NCI-H1092 (cell line): ENCODE measurements at places on chromosomes 2 and 18.

DNA sequence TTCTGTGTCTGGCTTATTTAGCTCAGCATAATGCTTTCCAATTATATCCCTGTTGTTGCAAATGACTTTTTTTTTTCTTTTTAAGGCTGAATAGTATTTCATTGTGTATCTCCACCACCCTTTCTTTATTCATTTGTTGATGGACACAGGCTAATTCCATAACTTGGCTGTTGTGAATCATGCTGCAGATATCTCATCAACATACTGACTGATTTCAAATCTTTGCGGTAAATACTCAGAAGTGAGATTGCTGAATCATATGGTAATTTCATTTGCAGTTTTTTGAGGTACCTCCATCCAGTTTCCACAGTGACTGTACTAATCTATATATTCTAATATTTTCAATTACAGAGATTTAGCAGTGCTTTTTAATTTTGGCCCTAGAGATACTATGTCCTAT lies 266.2 kb downstream of the TMX3 start:
- no peak for DNase-seq

- DNase-seq: peak; percentile 72
Measured at GRCh38 chr2:176140513-176141317, 10.6 kb upstream of the HOXD4 start.

- DNase-seq: peak; percentile 85
Measured at GRCh38 chr2:85538507-85539360, at the start of gene MAT2A. Gene MAT2A (plus strand): TSS chr2:85539168. CDS start chr2:85539288, 120 bp downstream.

DNA sequence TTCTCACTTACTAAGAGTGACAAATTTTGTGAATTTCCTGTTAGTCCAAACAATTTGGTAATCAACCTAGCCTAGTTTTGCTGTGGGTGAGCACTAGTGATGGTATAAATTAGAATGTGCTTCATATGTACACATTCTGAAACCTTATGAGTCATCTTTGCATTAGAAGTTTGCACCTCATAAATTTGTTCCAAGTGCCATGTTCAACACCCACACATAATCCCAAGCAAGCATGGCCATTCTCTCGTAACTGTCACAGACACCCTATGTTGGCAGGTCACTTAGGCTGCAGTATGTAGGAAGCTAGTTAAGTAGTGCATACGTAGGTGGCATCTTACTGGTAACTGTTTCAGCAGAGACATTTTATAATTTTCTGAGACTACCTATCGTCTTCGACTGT lies 46.9 kb downstream of the NAB1 start:
- DNase-seq: no peak

DNA sequence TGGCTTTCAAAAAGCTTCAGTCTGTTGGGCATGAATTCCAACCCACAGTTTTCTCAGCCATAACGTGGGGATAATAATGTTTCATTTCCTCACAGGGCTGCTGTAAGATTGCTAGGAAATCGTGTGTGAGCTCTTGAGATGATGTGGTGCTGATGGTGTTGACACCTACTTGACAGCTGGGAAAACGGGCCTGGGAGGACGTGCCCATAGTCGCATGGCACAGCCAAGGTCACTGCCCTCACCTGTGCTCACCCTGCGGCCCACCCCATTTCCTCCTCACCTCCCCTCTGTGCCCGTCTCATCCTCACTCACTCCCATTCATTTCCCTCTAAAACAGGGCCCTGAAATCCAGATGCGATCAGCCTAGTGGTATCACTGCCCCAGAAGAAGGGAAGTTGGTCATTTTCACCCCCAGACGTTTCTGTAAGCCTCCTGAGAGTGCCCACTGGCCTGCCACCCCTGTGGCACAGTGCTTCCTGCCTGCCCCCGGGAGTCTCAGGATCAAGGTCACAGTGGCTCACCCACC lies 33.0 kb downstream of the DPYSL5 start:
- DNase-seq: no peak

DNA sequence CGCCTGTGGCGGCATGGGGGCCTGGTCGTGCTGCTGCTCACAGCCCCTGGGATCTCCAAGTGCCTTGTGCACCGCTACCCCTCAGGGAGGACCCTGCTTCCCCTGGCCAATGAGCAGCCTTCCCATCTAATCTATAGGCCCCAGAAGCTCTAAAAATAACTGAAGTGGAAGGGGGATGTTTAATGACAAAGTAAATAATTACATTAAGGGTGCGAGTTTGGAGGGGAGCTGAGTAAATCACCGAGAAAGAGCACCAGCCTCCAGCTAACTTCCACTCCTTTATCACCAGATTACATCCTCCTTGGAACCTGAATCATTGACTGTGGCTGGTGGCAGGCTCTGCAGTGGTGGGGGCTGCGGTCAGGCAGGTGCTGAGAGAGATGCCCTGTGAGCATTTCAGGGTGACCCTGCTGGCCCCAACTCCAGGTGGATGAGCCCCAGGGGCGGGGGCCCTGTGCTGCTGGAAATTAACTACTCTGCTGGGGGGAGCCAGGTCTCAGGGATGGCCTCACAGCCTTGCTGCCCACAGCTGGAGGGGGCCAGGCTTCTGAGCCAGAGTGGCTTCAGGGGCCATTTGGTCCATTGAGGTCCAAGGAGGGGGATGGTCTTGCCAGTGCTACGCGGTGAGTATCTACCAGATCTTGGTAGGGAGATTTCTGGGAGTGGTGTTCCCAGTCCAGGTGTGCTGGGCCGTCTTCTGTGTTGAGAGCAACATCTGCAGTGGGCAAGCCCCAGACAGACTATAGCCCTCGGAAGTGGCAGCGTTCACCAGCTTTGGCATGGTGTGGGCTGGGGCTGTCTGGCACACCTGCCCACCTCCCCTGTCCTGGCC lies 74.2 kb downstream of the GLI2 start:
- DNase-seq: no peak

DNA sequence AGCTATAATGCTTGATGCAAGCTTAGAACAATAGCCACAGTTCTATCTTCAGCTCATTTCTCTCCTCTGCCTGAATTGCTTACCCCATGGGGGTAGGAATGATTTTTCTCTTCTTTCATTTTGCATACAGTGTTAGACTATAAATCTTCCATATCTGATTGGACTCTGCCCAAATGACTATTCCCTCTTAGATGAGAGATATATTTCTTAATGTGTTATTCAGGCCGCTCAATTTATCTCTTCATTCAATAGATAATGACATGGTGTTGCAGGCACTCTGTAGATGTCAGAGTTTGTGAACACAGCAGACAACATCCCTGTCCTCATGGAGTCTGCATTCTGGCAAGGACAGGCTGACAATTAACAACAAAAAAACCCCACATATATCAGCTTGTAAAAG lies 443.7 kb upstream of the CELF4 start:
- no peak for DNase-seq

GRCh38 chr2:106843001-106843909 lies 42.7 kb downstream of the ST6GAL2 start:
- DNase-seq: no peak

DNA sequence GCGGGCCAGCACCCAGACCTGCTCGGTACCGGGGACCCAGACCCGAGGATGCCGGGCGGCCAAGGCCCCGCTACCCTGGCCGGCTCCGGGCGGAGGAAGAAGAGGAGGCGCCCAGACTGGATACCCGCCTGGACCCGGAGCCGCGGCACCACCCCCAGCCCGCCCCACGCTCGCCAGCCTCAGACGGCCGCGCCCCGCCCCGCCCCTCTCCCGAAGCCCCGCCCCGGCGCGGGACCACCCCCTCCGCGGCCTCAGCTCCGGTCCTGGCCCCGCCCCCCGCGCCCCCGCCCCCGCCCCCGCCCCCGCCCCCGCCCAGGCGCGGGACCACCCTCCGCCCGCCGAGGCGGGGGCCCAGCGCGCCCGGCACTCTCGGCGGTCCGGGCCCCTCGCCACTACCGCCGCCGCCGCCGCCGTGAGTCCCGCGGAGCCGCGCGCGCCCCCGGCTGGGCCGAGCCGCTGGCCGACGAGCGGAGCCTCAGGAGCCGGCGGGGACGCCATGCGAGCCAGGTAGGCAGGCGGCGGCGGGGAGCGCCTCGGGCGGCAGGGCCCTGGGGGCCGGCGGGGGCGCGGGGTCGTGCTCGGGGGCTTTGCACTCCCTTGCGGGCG lies at the start of gene SH3BP4:
TSS of gene SH3BP4 (plus strand) at position 354 of the 606 bp plus-strand sequence. CDS start 82,986 bp downstream, outside the sequence.
- peak; percentile 10 for DNase-seq

GRCh38 chr2:238929242-238930081 lies 81.6 kb downstream of the TWIST2 start:
- no peak for DNase-seq

DNA sequence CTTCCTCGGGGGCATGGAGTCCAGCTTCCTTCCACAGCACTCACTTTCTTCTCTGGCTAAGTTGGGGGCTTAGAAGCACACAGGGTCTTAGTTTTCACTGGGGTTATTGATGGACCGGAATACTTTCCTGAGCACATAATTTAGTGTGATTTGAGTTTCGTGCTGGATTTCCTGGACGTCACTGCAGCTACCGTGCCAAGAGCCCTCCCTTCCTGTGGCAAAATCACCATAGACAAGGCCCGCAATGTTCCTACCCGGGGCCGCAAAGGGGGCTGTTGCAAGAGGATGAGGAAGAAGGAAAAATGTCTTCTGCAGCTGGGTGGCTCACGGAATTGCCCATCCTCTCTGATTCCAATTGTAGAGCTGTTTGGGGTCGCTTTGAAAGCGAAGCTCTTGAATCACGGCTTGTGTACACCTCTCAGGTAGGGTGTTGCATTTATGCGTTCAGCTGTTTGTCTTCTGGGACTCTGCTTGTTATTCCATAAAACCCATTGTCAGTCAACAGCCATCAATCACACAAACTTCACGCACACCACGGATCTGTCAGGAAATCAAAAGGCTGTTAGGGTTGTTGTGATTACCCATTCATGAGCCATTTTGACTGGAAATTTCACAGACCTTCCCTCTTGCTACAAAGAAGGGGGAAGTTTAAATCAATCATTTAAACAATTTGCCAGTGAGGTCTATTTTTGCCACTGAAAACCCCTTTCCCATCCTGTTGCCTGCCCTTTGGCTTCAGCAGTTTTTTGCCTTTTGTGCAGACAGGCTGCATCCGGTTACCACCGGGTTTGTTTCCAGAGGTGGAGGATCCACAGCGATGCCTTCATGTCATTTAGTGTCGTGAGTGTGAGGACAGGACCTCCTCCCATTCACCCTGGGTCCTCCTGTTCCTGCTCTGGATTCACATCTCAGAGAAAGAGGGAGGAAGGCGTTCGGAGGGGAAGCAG lies 36.0 kb downstream of the SMIM21 start:
- no peak for DNase-seq

GRCh38 chr2:37558623-37559022 lies 112.8 kb downstream of the CDC42EP3 start:
- no peak for DNase-seq

DNA sequence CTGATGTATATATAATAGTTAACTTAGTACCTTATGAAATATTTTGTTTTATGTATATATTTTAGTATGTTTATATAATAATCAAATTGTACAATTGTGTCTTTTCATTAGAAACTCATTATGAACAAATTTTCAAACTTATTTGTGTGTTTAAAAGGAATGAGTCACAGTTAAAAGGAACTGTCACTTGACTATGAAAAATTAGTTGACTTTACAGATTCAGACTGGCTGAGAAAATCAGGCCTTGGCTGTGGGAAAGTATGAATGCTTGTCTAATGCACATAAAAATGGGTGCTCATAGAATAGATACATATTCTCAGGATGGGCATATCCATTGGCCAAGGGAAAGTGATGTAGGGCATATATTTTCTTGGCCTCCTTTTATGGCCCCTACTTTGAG lies 576.8 kb downstream of the SATB2 start:
- no peak for DNase-seq

DNA sequence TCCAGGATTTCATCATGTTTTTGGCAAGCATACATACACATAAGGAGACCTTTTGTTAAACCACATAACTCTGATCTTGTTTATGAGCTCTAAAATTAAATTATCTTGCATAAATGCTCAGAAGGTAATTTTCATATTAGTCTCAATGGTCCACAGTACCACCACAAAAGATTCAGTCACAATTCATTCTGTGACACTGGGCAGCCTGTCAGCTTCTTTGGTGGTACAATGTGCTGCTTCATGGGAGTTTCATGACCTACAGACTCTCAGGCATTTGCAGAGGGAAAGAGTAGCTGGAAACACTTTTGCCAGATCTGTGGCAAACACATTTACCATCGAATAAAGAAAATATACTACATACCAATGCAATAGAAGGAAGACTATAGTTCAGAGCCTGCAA lies 51.3 kb upstream of the ZNF397 start:
- DNase-seq: no peak

GRCh38 chr2:112140205-112140802 lies 2.1 kb downstream of the FBLN7 start:
- DNase-seq: no peak

DNA sequence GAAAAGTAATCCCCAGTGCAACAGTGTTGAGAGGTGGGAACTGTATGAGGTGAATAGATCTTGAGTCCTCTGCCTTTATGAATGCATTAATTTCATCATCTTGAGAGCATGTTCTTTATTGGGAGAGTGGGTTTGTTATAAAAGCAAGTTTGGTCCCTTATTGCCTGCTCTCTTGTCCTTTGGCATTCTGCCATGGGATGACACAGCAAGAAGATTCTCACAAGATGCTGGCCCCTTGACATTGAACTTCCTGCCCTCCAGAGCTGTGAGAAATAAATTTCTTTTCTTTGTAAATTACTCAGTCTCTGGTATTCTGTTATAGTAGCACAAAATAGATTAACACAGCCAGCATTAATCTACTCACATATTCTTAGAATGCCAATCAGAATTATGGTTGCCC lies 108.6 kb downstream of the EHBP1 start:
- DNase-seq: no peak

- DNase-seq: no peak
Measured at GRCh38 chr2:80074321-80075070, 230.1 kb downstream of the LRRTM1 start.

DNA sequence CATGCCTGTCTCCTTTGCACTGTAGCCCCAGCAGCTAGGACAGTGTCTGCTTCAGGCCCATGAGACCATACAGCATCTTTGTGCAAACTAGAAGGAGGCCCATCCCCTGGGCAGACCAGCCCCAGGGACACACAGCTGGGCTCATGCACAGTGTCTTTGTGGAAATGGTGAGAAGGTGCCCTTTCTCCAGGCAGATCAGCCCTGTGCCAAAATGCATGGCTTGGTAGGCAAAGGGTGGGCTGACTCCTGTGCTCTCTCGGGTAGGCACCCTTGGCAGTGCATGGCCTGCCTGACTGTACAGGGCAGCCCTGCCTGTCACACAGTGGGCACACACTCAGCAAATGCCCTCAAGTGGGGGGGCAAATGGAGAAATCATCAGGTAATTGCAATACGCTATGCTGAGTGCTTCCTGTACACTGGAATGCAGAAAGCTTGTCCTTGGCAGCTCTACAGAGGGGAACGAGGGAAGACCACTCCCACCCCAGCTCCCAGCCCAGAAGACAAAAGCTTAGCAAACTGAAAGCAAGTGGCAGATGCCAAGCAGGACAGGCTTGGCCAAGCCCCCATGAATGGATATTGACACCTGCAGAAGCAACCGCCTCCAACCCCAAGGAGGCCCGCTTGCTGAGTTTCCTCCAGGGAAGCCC lies 21.6 kb downstream of the TNS1 start:
- no peak for DNase-seq

- DNase-seq: no peak
Measured at GRCh38 chr2:23685706-23686105, 241.2 kb downstream of the ATAD2B start.

DNA sequence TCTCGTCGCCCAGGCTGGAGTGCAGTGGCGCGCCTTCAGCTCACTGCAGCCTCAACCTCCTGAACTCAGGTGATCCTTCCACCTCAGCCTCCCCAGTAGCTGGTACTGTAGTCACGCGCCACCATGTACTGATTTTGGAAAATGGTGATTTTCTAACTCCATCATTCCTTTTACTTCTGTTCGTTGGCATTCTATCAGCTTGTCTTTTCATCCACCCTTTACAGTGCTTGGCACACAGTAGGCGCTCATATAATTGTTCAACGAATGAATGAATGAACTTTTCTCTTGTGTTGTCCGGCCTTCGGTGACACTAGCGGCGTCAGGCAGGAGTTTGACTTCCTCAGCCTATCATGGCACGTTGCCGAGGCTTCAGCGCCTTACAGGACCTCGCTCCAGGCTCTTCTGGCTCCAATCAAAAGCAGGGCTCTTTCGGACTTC lies 373 bp upstream of the MTHFD2 start:
- no peak for DNase-seq
